ENCODE measurements at places on chromosomes 11 and 22.

DNA sequence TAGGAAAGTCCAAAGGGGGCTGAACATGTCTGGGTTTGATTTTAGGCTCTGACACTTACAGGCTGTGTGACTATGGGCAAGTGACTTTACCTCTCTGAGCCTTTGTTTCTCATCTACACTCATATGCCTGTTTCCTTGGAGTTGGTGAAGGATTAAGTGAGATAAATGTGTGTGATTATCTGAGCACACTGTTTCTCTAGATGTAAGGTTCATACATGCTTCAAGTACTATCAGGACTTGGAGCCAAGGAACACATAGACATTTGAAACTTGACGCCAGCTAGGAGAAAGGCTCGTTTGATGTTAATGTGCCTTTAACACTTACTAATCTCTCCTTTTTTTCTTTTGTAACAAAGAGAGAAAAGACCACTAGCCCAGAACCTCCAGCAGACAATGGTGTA lies 9.7 kb downstream of the CRYBB1 start:
- DNase-seq = no peak

DNA sequence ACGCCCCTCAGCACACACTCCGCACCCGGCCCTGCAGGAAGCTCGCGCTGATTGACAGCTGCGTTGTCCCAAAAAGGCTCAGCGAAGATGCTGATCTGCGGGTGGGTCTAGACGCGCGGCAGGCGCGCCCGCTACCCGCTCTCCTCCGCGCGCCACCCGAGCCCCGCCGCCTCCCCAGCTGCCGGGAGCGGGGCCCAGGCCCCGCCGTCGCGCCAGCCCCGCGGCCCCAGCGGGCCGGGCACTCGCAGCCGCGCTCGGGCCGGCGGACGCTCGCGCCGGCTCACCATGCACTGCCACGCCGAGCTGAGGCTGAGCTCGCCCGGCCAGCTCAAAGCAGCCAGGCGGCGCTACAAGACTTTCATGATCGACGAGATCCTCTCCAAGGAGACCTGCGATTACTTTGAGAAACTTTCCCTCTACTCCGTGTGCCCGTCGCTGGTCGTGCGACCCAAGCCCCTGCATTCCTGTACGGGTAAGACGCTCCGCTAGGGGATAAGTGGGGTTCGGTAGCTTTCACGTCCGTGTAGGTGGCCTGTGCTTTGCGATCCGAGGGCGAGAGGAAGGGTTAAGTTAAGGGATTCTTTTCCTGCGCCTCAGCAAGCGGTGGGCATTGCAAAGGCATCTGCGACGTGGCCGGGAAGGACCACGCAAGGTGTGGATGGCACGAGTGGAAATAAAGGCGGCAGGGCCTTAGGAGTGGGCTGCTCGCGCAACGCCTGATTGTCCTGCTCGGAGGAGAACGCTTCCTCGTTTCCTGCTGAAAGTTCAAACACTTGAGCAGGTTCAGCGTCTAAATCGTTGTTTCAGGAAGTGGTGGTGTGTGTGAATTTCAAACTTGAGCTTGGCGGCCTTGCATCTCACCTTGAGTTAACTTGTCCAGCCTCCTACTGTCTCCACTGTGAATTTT lies at the start of gene BARX2:
TSS of gene BARX2 (plus strand) at position 98 of the 907 bp plus-strand sequence. CDS start at position 286, 188 bp downstream.
- no peak for DNase-seq

DNA sequence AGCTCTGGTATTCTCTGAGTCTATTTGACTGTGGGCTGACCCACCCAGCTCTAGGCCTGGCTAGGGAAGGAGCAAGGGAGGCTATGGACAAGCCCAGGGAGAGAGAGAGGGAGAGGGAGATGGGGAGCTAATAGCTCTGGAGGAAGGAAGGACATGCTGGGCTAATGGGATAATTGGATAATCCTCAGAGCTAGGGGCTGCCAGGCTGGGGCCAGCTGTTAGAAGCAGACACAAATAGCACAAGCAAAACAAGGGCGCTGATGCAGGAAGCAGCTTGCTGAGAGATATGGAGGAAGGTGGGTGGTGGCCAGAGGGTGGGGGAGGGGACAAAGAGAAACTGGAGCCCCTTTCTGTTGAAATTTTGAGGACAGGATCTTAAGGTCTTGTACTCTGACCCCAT lies 23.2 kb downstream of the ADORA2A start:
- DNase-seq = no peak

DNA sequence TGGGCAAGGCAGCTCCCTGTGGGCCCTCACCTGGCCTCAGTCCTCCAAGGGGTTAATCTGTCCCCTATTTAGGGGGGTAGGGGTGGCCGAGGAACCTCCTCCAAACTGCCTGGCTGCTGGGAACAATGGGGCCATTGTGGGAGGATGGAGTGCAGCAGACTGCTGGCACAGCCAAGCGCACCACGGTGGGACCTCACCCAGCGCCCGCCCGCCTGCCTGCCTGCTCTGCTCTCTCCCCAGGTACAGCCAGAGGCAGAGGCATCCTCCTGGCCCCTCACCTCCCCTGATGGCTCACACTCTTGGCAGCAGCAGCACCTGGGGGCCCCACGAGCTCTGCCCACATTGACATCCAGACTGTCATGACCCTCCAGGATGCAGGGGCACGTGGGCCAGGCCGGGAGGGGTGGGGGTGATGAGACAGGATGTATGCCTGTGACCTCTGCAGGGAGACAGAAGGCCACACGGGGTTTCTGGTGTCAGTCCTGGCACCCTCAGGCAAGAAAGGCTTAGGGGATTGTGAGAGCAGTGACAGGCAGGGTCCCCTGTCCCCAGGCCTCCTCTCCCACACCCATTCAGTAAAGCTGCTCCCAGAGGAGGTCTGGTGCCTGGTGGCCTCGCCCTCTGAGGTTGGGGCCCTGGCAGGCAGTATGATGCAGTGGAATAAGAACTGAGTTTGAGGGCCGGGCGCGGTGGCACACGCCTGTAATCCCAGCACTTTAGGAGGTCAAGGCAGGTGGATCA lies 11.4 kb downstream of the BCL9L start:
- DNase-seq = peak; percentile 50

DNA sequence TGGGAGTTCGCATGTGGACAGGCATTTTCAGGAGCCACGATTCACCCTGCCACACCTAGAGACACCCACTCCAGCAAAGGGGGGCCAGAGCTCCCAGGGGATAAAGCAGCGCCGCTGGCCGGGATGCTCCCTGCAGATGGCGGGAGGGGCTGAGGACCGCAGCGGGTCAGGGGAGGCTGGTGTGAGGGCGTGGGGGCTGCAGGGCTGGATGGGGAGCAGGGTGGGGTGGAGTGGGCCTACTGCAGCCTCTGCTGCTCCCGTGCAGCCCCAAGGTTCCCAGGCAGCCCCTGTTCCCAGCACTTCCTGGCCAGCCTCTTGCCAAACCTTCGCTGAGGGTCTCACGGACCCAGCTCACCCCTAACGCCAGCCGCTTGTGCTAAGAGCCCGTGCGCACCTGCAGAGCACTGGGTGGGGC lies 13.0 kb downstream of the MUC5B start:
- no peak for DNase-seq

- no peak for DNase-seq
Observed at GRCh38 chr11:69922015-69922595, 102.9 kb upstream of the FGF3 start.

DNA sequence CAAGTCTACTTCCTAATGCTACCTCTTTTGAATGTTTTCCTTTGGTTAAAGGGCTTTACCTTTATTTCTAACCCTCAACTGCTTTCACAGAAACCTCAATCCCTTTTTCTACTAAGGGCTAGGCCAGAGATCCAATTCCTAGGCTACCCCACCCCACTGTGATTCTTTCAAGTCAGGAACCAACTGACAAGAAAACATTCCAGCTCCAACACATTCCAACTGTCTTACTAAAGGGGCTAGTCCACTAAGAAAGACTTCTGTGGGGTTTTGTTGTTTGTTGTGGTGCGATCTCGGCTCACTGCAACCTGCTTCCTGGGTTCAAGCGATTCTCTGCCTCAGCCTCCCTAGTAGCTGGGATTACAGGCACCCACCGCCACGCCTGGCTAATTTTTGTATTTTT lies 151.3 kb downstream of the APOL5 start:
- DNase-seq = no peak

DNA sequence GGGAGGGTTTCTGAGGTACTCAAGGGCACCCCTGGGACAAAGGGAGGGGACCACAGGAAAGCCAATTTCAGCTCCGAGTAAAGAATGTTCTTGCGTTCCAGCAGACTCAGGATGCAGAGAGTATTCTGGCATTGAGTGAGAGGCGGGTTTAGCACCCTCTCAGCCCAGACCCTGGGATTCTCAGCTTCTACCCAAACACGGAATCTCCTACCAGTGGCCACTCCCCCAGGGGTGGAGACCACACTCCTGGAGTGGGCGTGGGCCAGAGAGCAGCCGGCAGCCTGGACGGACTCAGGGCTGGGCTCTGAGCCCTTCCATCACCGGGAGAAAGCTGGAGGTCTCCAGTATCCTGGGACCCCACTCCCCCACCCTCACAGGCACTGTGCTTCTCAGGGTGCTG lies 26.1 kb upstream of the TTLL12 start:
- DNase-seq = no peak

- no peak for DNase-seq
Observed at GRCh38 chr11:132466983-132467382, 1065.3 kb downstream of the OPCML start.

GRCh38 chr11:356610-357009 lies 12.7 kb upstream of the B4GALNT4 start:
- no peak for DNase-seq

DNA sequence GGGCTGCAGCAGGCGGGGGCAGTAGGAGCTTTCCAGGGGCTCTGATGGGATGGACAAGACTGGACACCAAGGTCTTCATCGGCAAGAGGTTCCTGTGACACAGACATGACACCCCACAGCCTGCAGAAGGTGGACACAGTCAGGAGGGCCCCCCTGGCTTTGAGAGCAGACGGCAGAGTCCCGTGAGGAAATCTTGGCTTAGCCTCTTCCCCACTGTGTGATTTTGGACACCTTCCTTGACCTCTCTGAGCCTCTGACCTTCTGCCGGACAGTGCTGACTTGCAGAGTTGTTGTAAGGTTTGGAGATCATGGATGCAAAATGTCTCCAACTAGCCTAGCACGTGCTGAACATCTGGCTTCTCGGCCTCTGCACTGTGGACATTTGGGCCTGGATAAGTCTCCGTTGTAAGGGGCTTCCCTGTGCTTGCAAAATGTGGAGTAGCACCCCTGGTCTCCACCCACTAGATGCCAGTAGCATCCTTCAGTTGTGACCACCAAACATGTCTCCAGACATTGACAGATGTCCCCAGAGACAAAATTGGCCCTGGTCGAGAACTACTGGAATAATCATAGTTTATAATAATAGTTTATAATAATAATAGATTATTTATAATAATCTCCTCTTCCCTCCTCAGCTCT lies 54.6 kb downstream of the MCM5 start:
- no peak for DNase-seq

DNA sequence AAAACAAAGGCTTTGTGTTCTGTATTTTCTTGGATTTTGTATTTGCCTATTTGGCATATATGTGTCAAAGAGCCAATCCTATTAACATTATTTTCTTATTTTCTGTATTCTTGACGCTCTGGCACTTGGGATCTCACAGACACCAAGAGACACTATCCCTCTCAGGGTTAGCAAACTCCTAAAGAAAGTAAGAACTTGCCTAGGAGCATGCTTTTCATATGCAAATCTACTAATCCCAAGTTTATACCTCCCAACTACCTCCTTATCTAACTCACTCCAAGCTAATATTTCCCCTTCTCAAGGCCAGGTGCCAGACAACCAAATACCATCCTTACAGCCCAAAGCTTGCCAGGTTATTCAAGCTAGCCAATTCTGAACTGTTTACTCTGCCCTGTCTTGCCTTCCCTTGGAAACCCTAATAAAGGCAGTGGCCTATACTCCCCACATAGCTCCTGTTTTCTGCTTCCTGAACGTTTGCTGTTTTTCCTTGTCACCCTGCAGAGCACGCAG lies 455.4 kb upstream of the ANO3 start:
- DNase-seq = no peak

GRCh38 chr11:126945319-126945718 lies 55.3 kb downstream of the KIRREL3 start:
- no peak for DNase-seq

- no peak for DNase-seq
Observed at GRCh38 chr22:22068657-22069056, 86.1 kb upstream of the TOP3B start.

DNA sequence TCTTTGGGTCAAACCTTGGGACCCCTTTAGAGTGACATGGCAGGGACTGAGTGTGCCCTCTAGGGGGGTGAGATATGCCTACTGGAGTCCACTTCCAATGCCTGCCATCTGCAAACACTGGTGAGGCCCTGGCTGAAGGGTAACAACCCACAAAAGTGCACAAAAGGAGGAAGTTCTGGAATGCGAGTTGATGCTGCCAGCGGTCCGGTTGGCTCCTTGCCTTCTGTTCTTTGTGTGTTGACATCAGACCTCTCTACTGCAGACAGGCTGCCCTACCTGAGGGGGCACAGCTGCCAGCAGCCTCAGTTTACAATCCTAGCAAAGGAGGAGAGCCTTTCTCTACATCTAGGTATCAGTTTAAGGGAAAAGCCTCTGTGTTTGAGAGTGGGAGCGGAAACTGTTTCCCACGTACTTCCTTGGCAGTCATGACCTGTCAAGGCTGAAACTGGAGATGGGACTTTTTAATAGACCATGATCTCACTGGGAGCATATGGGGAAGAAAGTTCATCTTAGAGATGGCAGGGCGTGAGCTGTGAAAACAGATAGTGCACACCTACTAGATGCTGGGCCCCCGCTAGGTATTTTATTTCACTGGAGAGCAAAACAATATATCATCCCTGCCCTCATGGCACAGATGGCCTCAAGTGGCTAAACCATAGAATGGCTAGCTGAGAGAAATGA lies 27.2 kb downstream of the BMAL1 start:
- no peak for DNase-seq

GRCh38 chr11:34380696-34381095 lies 22.9 kb upstream of the ABTB2 start:
- no peak for DNase-seq

DNA sequence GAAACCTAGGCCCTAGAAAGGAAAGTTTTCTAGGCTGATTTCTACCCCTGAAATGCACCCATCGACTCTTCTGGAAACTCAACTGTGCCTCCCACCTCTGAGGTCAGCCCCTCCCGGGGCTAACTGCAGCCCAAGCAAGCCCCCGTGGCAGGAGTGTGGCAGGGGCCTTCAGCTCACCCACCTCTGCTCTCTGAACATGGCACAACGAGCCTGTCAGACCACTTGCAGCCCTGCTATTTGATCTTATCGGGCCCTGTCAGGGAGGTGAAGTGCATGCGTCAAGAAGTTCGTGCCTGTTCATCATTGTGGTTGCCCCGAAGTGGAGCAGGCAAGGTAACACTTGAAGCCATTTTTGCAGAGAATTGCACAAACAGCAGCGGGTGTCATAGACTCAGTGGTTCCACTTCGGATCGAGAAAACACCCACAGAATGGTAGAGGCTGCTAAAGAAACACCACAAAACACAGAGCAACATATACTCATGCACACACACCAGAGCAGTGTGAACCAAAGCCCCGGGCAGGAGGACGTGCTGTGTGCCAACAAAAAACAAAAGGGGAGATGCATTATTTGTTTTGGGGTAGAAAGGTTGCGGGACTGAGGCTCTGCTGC lies 262.7 kb downstream of the ETS1 start:
- DNase-seq = peak; percentile 68

DNA sequence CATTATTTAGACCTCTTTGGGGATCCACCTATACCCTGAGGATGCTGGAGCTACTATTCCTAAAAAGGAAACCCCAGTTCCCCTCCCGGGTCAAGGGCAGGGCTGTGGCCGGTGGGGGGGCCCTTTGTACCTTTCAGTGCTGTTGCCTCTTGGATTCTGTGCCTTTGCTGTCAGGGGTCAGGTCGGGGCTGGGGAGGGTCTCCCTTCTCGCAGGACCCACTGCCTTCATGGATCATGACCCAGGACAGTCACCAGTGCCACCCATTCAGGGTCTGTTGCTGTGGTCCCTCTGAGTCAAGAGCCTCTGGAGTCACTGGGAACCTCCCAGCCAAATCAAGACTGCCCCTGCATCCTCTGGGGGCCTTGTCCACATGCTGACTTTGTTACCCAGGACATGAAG lies 78.1 kb upstream of the CCND1 start:
- DNase-seq = no peak

Measured in activated CD4-positive, CD25-positive, alpha-beta regulatory T cell treated with anti-CD3 and anti-CD28 coated beads, Interleukin-2, amount 50 U/mL, for 72 hours (primary cell).